ENCODE measurements at places on chromosomes 12 and 14. TPM values are rescaled to one million over a fixed set of nuclear protein-coding genes. Genes with fewer than 3 reads are reported as not detected.

DNA sequence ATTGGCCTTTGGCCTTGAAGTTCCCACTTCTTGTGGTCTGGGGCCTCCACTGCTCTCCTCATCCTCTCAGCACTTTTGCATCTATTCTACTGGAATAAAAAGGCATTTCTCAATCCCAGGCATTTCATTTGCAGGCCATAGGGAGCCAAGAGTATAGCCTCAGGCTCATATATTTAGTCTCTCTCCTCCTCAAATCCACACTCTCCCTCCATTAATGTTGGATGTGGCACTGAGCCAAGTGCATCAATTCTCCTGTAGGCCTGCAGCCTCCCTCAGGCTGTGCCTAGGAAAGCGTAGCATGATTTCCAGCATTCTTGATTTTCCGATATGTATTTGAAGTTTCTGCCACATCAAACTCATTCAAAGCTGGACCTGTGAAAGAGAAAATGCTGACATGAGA, 211.5 kb upstream of the CPNE8 start:
- no peak overlapping the region for H3K27ac ChIP-seq
- H3K4me3 ChIP-seq = no peak overlapping the region
- no peak for DNase-seq
- no peaks in the 10 kb centered on the region for H3K4me1 ChIP-seq
- H3K27me3 ChIP-seq = no peaks in the 10 kb centered on the region

- H3K27ac ChIP-seq = no peak overlapping the region
- no peak for DNase-seq
- H3K4me1 ChIP-seq = no peaks in the 10 kb centered on the region
- H3K4me3 ChIP-seq = no peak overlapping the region
- H3K36me3 ChIP-seq = no peaks in the 10 kb centered on the region
Measured at GRCh38 chr12:87930033-87930432, 99.2 kb downstream of the C12orf50 start.

DNA sequence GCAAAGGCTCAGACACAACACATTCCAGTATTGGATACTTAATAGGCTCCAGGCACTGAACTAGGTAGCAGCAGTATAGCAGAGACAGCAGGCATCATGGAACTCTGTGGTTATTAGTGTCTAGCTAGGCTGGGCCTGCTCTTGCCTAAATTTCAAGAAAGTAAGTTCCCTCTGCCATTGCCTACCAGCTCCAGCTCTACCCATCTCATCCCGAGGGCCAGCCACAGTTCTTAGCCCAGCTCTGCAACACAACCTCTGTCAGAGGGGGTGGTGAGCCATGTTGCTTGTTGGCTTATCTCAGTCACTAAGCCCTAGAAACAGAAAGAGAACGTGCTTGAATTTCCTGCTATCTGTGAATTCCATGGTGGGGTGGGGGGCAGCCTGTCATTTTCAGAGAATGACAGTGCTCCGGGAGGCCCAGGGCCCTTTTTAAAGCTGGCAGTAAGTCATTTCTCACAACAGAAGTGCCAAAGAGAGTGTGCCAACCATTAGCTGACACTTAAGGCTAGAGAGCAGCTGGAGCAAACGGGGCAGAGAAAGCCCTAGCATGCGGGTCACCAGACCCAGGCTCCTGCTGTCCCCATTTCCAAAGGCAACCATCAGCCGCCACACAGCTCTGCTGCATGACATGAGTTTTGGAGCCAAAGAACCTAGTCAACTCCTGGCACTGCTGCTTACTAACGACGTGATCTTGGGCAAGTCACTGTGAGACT, 105.9 kb downstream of the PRMT8 start:
- no peak overlapping the region for H3K27ac ChIP-seq
- H3K4me3 ChIP-seq = no peak overlapping the region
- DNase-seq = no peak

Gene CACNA1C
- total RNA-seq = 0.06 TPM

All from CD4-positive, alpha-beta memory T cell (primary cell).